ENCODE measurements at places on chromosomes 7 and 10.

DNA sequence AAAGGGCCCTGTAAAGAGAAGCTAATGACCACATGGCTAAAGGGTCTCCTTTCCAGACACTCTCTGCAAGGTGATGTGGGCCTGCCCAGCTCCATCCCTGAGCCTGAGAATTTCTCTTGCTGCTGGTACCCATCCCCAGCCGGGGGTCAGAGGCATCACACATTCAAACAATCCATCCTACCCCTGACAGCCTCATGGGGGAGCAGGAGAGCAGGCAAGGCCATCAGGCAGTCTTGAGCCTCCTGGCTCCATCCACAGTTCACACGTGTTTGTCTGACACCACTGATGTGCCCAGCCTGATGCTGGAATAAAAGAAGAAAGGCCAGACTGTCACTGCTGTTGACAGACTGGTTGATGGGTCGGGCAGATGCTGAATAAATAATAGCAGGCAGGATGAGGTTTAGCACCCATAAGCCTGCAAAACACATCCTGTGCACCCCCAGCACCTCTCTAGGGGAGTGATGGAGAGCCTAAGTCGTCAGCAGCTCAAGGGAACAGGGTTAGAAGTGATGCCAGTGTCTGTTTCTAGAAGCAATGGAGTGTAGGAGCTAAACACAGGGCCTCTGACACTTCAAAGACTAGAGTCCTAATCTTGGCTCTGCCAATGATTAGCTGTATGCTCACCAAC is 43.5 kb downstream of the TLL2 start:
- DNase-seq = no peak

GRCh38 chr10:87177-88080 is 38.3 kb upstream of the TUBB8 start:
- DNase-seq = no peak

DNA sequence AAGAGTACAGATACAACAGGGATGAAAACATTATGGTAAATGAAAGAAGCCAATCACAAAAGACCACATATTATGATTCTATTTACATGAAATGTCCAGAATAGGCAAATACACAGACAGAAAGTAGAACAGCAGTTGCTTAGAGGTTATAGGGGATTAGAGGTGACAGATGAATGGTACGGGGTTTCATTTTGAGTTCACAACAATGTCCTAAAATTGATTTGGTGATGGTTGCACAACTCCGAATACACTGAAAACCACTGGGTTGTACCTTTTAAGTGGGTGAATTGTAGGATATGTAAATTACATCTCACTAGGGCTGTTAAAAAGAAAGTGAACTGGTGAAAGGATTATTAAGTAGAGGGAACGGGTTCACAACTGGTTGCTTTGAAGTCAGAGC is 76.3 kb upstream of the MRLN start:
- DNase-seq = no peak

GRCh38 chr7:28091190-28091589 is 89.4 kb downstream of the JAZF1 start:
- no peak for DNase-seq

DNA sequence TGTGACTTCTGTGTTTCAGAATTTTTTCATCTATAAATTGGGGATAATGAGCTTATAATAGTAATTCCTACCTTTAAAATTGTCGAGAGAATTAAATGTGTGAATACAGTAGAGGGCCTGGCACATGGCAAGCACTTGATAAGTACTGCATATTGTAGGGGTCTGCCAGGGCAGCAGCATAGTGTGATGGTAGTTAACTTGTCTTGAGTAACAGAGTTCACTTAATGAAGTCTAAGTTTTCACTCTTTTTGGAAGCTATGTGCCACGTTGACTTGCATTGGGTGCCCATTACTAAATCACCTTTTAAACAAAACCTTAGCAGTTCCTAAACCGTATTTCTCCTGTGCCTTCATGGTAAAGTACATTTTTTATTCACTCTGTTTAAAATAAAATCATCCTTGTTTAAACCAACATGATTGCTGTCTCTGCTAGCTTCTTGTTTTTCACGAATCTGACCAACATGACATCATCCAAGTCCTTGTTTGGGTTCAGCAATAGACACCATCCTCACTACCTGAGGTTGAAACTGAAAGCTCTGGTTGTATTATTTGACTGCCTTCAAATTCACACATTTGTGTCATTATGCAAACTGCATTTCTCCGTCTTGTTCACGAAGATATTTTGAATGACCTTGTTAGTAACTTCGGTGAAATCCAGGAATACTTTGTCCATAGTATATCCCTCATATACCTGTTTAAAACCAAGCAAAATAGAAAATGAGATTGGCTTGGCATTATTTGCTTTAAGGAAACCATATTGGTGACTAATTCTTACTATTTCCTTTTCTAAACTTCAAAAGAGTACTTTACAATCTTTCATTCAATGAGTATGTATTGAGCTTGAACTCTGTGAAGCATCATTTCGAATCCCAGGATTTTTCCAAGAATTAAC is 340.2 kb downstream of the SUGCT start:
- DNase-seq = no peak
